ENCODE measurements at places on chromosomes 11 and 22.
A peak's percentile ranks its signal among the peaks of the same experiment; 100 is the strongest.

DNA sequence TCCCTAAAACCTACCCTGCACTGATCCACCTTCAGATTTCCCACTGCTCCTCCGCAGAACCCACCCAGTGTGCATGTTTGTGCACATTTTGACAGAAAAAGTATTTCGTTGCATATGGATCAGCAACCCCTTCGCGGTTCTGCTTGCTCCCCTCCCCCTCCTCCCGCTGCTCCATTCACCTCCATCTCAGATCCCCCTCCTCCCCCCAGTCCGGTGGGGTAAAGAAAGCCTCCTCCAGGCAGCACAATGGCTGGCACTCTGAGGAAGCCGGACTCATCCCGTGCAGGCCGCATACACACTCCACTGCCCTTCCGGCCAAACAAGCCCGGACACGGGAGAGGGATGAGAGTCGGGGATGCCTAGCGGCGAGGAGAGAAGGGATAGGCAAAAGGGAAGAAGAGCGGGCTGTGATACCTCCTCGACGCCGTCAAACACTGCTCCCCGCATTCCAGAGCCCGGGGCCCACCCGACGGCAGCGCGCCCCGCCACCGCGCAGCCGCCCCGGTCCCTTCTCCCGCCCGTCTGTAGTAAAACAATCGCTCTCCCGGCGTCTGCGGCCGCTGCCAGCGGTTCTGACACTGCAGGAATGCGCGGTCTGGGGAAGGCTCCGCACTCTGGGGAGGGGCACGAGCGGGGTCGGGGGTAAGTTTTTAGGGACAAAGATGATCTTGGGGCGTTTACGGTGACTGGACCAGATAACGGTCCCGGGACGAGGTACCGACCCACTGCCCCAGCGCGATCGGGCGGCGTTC lies 915 bp downstream of the FEZ1 start:
- no peak for DNase-seq

DNA sequence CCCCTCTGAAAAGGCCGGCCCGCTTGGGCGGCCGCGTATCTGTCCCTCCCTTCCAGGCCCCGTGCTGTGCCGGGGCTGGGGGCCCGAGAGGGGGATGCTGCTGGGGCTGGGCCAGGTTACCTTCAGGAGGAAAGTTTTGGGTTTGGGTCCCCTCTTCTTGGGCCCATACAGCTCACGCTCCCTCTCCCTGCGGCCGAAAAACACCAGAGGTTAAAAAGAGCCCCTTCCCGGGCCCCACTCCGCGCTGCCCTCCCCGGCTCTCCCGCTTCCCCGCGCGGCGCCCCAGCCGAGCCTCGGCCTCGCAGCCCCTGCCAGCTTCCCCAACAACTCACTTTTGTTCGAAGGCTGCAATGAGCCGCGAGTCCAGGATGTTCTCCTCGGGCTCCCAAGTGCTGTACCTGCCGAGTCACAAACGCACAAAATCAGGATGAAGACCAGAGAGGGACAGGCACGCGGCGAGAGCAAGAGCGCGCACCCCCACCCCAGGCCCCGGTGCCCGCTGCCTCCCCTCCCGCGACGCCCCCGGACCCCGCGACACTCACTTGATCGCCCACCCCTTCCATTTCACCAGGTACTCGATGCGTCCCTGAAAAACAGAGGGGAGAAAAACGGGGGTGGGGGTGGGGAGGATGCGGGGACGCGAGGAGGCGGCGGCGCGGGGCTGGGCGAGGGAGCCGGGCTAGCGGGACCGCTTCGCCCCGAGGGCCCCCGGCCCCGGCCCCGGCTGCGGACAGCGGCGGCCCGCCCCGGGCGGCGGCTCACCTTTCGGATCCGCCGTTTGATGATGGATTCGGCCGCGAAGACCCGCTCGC lies 450 bp downstream of the CBX6 start:
- DNase-seq: no peak

- DNase-seq: no peak
These were observed 46.7 kb downstream of the IGF2 start for GRCh38 chr11:2092464-2092910.

DNA sequence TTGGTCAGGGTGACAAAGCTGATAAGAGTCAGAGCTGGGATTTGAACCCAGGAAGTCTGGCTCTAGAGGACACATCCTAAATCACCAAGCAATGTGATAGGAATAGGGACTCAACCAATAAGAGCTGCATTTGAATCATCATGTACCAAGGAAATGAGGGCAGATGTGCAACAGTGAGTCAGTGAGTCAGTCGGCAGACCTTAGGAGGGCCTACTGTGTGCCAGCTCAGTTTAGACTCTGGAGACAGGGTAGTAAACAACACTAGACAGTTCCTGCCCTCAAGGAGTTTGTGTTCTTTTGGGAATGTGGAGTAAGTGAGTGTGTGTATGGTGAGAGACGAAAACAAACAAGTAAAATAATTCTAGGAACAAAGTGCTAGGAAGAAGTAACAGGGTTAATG lies 11.2 kb downstream of the IL10RA start:
- no peak for DNase-seq

GRCh38 chr11:59053387-59053786 lies 32.7 kb upstream of the GLYATL1B start:
- peak; percentile 82 for DNase-seq

DNA sequence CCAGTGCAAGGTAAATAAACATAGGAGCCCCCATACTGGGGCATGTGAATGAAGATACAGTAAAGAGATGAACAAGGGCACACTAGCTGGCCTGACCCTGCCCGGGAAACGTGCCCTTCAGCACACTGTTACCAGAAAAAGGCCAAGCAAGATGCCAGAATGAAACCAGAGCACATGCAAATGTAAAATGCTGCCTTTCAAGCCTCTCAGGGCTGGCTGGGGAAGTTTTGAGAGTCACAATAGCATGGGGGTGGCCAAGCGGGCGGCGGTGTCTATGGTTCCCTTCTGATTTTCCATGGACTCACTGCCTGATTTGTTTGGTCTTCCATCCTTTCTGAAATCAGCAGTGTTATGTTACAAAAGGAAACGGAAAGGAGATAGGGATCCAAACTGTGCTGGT lies 18.9 kb upstream of the SUSD2 start:
- DNase-seq: no peak

- no peak for DNase-seq
These were observed 3.4 kb upstream of the SMTN start for GRCh38 chr22:31077681-31078080.

- no peak for DNase-seq
These were observed 18.0 kb downstream of the TUBGCP6 start for GRCh38 chr22:50226875-50227165.

DNA sequence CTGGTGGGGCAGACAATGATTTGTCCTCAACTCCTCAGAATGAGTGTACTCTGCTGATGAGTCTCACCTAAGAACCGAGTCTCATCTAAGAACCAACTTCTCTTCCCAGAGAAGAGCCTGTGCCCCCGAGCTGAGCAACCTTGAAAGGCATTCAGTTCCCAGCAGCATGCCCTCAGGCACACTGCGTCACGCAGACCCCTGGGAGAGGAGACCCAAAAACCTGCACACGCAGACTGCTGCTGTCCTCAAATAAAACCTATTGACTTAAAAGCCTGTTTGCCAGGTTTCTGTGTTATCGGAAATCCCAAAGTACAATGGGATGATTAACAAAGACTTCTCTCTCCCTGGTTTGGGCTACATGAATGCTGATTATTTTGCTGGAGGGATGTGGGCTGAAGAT lies 121.2 kb downstream of the C11orf58 start:
- no peak for DNase-seq

DNA sequence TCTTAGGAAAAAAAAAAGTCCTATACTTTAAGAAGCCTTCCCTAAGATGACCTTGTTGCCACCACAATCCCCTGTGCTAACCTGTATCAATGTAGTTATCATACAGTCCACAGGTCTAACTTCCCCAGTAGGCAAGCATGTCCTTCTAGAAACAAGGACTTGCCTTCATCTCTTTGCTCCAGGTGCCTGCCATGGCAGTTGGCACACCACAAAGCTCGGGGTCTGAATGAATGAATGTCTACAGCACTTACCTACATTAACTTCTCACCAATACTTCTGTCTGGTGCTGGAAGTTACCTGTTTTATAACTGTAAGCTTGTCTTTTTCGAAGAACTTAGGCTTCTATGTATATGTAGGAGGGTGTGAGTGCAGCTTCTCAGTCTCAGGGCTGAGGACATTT lies 23.4 kb downstream of the CLPB start:
- no peak for DNase-seq

GRCh38 chr22:41908411-41909309 lies 6.2 kb downstream of the SHISA8 start:
- DNase-seq: no peak

DNA sequence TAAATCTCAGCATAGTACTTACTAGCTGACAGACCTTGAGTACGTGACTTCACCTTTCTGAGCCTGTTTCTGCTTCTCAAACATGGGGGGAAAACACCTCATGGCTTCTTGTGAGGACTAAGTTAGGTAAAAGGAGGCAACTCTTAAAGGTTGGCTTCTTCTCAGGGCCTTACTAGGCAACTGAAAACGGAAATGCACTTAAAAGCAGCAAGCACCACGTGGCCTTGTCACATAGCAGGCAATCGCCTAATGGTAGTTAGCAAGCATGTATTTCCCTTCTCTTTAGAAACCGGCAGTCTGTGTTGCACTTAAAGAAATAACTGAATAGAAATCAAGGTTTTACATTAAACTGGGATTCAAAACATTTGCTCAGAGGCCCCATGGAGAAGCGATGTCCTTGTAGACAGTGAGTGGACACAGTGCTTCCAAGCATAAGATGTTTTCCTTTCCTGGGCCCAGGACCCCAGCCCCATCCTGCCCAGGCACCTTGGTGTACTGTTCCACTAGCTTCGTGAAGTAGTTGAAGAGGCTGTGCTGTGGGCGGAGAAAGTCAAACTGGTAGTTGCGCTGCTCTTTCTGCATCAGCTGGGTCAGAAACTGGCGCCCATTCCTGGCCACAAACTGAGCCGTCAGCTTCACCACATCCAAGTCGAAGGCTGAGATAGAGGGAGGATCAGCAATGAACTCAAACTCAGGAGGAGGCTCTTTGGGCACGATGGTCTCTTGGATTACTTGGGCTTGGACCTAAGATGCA lies 12.1 kb downstream of the SF3A1 start:
- DNase-seq: no peak

DNA sequence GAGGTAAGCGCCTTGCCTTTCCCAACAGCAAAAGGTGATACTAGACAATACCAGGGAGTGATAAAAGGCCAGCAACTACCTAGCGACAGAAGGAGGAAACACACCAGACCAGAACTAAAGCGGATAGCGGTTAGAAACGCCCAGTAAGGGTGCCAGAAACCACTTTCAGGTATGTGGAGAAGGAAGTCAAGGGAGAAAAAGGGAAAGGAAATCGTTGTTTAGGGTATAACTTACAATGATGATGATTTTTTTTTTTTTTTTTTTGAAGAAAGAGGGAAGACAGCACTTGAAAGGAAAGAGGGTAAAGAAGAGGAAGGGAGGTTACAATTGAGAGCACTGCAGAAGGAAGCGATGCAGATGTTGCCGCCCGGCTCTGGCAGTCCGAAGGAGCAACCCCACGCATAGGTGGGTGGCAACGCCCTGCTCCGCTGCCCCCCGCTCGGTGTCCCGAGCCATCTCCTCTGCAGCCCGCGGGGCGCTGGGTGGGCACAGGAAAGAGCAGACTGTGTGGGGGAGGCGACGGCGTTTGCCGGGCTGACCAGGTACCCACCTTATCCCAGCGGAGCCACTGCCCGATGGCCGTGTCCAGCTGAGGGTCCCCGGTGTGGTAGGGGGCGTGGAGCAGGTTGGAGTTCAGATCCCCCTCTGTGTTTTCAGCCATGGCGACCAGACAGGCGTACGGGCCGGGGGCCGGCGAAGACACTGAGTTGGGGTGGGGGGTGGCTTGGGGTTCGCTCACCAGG lies 561 bp downstream of the PGM2L1 start:
- DNase-seq: peak; percentile 27

DNA sequence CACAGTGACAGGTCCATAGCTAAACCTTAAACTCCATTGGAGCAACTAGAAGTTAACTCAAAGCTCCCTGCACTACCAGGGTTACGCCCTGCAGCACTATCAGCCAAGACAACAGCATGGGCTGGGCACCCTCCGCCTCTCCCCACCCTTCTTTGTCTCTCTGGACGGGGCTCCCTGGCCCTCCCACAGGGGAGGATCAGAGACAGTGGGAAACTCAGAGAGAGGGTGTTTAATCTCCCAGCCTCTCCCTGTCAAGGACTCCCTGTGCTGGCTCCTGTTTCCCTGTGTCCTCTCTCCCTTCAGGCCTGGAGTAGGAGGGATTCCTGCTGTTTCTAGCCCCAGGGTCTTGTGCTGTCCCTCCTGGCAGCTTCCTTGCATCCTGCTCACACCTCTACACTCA lies 56.9 kb upstream of the CSNK2A3 start:
- DNase-seq: no peak

GRCh38 chr11:17446482-17446881 lies 30.2 kb downstream of the ABCC8 start:
- DNase-seq: no peak
